HT1080 (cell line): ENCODE measurements at places on chromosomes 3 and 15. TPM values are rescaled to one million over a fixed set of nuclear protein-coding genes. Genes with fewer than 3 reads are reported as not detected.

GRCh38 chr3:112793326-112794081 is 53.2 kb downstream of the CD200R1L start:
- DNase-seq = peak; percentile 25

Gene NPHP3
- 12.6 and 15.4 TPM in 2 replicates for total RNA-seq

DNA sequence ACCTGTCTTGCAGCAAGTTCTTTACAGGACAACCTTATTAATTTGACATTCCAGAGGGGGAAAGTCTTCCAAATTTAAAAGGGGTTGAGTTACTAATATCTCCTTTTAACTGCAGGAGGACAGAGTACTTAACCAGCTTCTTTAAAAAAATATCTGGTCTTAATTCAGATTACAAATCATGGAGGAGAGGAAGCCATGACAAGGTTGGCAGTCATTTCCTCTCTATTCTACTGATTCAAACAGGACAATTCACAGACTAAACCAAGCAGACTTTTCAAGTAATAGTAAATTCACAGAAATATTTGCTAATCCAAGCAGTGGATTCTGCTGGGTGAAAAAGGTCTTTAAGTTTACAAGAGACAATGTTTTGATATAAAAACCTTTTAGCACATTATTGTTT is 185.3 kb downstream of the CFAP20DC start:
- DNase-seq = peak; percentile 9

Gene ZBED2
- total RNA-seq = 0.14 and 0.20 TPM in 2 replicates

DNA sequence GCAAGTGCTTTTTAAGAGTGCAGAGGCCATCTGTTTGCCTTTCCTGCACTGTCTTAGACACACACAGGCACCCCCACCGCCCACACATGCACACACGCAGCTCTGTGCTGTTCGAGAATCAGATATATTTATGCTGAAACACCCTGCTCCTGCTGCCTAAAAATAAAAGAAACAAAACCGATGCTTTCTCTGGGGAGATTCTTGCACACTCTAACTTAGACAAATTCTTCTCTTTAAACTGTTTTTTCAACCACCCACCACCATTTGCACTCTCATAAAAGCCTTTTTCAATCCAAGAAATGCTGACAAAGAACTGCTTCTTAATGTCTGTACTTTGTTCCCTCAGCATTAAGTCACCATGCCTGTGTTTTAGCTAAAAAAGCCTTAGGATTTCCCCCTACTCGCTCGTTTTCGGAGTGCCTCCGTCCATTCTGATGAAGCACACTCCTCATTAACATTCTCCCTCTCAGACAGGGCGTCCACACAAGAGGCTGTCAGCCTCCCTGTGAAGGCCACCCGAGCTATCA is 26.2 kb downstream of the SLC12A8 start:
- no peak for DNase-seq

Gene SLC9C1
- not detected in 2 replicates for total RNA-seq

DNA sequence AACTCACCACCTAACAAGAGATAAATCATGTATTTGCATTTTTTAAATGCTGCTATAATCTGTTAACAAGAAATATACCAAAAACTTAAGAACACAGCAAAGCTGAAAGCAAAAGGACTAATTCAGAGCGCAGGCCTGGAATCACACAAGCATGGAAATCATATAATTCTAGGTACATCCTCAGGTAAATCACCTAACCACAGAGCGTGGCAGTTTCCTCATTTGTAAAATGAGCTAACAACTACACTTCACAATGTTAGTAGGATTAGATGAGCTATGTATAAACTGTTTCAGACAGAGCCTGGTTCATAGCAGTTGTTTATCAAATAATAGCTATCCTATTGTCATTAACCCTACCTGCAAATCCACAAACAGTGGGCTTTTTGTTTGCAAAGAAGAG is 146.4 kb downstream of the ERC2 start:
- DNase-seq = no peak

- peak; percentile 100 for DNase-seq
Observed at GRCh38 chr3:159765030-159765859, 223.4 kb upstream of the IL12A start.

DNA sequence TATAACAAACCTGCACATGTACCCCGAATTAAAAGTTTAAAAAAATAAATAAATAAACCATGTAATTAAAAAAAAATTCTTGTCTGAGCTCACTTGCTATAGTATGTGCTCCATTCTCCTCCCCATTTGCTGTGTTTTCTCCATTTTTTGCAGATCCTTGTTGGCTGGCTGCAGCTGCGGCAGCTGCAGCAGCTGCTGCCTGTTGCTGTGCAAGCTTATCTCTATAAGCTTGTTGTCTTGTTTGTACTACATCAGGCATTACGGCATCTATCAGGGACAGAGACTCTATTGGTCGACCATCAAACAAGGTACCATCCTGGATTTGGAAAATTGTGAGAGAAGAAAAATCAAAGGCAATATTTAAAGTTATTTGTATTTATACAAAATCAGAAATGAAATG is 145.9 kb downstream of the TBL1XR1 start:
- no peak for DNase-seq

Gene CD86
- total RNA-seq = not detected in 2 replicates

DNA sequence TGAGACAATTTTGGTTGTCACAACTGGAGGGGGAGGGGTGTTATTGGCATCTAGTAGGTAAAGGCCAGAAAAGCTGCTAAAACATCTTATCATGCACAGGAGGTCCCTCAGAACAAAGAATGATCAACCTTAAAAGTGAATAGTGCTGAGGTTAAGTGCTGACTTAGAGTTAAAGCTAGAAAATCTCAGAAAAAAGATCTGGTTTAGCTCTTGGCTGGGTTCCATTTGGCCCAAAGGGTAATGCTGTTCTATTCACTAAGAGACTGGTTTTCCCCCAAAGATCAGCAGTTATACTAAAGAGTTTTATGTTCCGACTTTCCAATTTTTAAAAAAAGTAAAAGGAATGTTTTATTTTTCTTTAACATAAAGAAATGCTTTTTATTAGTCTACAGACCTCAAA is 15.6 kb downstream of the DCBLD2 start:
- DNase-seq = no peak

- no peak for DNase-seq
Observed at GRCh38 chr3:6737630-6738029, 123.3 kb upstream of the GRM7 start.

GRCh38 chr3:188437926-188438325 is 284.0 kb downstream of the LPP start:
- DNase-seq = peak; percentile 17
